Natural killer cell treated with Interleukin-12 subunit alpha and Interleukin-12 subunit beta and Interleukin-15 and Interleukin-18, amount 100 ng/mL, for 72 hours (primary cell): ENCODE measurements at places on chromosomes 2 and 18. TPM values are rescaled to one million over a fixed set of nuclear protein-coding genes. Genes with fewer than 3 reads are reported as not detected.

Gene MSH2
- total RNA-seq, result 30.9 TPM

- DNase-seq, result no peak
Measured at GRCh38 chr2:160646684-160647444, 153.3 kb upstream of the RBMS1 start.

GRCh38 chr2:201974171-201975100 is 59.2 kb upstream of the FZD7 start:
- no peak for DNase-seq

Gene CROCC2
- total RNA-seq, result not detected

GRCh38 chr2:197130318-197130717 is 180.3 kb downstream of the ANKRD44 start:
- no peak for DNase-seq
